ENCODE measurements at places on chromosomes 1 and 21.

DNA sequence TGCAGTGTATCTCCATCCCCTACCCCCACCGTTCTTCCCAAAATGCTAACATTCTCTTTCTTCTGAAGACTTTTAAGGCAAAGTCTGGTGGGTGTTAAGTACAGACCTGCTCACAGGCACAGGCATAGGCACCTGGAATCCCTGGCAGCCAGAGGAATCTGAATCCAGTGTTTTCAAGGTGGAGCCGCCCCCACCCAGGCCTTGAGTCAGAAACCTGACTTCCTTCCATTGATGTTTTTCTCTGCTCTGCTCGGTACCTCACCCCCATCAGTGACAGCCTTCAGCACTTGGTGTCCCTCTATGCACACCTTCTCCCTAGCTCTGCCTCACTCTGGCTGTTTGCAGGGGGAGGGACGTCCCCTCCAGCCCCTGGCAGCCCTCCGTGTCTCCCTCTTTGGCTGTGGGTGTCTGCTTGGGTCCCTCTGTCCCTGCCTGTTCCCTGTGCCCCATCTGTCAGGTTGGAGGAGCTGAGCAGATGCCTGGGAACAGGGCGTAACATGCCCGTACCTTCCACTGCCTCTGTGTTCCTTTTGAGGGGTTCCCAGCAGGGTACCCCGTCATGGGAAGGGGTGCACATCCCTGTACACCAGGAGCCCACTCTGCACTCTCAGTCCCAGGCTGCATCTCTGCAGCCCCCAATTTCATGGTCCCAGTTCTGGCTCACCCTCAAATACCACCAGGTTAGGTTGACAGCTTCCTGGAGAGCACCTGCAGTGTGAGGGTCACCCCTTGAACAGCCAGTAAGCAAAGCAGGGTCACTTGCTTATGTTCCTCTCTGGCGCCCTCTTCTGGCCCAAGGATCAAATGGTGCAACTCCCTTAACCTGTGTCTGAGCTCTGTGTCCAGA is 6.7 kb downstream of the NCDN start:
- DNase-seq = peak; percentile 34

- peak; percentile 94 for DNase-seq
These were observed 8.8 kb downstream of the ASAP3 start for GRCh38 chr1:23475134-23475628.

- no peak for DNase-seq
These were observed 12.1 kb downstream of the RGS1 start for GRCh38 chr1:192587386-192588266.

- no peak for DNase-seq
These were observed 51.1 kb downstream of the RIPK4 start for GRCh38 chr21:41715649-41716281.

DNA sequence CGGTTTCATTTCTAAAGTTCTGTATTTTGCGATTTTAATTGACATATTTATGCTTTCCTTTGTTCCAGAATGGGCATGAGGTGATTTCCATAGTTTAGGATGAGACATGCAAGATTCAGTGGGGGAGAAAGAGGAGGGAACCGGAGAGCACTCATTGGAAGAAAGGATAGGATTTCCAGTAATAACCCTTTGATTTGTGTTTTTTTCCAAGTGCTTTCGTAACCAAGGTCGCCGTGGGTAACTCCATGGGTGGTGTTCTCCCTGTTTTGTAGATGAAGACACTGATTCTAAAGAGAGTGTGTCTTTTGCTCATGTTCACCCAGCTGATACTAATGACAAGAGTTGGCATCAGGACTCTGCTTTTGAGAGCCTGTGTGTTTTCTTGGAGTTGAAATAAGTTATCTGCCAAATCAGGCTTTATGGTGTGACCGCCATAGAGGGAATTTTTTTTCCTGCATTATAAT is 170.1 kb downstream of the DHRS3 start:
- peak; percentile 69 for DNase-seq

DNA sequence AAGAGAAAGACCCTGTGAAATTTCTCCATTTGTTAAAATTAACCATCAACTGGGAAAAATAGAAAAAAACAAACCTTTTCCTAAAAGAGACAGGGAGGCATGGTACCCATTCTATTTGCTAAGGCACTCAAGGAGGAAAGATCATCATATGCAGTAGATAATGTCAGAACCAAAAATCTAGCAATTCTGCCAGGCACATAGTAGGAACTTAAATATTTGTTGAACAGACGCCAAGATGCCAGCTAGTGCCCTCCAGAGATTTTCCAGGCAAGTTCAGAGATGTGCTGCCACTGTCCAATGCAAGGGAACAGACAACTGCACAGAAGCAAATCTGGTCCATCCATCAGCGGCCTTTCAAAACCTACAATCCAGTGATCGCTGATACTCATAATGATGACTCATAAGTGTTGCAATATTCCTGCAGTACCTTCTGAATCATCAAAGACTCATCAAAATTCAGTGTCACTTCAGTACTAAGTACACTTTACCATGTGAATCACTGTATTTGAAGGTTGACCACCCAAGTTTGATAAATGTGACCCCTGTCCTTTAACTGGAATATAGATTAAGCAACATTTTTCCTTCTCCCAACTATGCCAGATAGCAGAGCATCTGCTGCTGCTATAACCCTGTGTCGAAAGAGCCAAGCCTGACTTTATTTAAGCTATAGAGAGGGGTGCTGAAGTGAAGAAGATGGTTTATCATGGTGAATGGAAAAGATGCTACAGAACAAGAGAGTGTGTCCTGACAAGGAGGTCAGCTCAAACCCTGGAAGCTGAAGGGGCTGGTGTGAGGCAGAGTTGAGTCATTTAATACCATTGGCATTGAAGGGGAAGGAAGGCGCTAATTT is 99.1 kb downstream of the MT1HL1 start:
- DNase-seq = peak; percentile 75
